ENCODE measurements at places on chromosomes 7 and 10.

DNA sequence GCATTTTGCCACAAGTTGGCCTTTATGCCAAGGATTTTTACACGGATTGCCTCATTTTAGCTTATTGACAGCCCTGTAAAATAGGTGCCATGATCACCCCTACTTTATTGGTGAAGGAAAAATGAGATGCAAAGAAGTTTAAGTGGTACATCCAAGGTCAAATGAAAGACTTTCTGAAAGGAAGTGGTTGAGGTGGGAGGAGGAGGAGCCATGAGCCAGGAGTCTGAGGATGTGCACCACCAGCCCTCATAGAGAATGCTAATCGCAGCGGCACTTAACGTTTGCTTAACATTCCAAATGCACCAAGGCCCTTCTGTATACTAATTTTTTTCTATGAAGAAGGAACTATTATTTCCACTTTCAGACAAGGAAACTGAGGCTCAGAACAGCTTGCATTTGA is 31.0 kb upstream of the LRRC18 start:
- DNase-seq = no peak

DNA sequence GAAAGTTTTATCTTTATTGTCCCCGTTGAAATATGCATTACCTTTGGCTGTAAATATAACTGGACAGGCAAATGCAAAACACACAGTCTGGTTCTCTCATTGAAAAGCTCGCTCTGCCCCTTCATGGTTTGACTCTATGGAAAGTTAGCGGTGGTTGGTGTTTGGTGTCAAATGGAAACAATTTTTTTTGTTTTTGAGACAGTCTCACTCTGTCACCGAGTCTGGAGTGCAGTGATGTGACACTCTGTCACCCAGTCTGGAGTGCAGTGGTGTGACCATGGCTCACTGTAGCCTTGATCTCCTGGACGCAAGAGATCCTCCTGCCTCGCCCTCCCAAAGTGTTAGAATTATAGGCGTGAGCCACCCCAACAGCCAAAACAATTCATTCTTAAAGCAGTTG is 149.7 kb downstream of the LRRC4 start:
- no peak for DNase-seq

GRCh38 chr7:150564566-150564965 is 2.6 kb upstream of the GIMAP4 start:
- no peak for DNase-seq

DNA sequence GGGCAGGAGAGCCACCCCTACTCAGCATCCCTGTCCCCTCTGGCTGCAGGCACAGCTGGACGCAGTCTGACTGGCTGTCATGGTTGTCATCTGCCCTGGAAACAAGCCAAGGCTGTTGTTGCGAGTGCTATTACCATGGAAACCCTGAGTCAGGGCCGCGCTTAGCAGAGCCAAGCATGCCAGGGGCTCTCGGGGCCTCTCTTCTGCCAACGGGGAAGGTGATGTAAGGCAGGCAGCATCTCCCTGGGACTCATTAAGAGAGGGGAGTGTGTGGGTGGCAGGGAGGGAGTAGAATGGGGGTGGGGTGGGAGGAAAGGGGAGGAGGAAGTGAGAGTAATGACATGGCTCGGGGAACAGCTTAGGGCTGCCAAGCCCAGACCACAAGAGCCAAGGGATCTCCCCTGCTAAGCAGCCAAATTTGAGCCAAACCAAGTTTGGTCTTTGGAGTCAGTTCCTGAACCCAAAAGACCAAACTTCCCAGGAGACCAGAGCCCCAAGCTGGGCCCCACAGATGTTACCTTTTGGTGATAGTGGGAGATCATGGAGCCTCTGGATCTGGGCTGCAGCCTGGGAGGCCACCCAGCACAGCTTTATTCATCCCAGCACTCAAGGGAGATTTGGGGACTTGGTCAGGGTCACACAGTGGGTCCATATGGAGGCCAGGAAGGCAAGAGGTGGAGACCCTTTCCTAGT is 67.6 kb downstream of the TMEM130 start:
- DNase-seq = peak; percentile 4

DNA sequence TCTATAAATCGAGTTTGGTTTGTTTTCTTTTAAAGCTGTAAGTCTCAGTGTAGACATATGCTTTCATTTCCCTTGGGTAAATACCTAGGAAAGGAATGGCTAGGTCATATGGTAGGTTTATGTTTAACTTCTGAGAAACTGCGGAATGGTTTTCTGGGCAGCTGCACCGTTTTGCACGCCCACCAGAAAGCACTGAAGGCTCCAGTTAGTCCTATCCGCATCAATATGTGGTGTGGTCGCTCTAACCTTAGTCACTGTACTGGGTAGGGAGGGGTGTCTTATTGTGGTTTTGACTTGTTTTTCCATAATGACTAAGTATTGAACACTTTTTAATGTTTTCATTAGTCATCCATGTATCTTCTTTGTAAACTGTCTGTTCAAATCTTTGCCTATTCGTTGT is 279.5 kb upstream of the AKR1E2 start:
- peak; percentile 94 for DNase-seq
